AG09309 (cell line): ENCODE measurements at places on chromosomes 6 and 20.

- no peak for DNase-seq
These were observed 10.3 kb upstream of the CAPN11 start for GRCh38 chr6:44148306-44148705.

- DNase-seq, result no peak
These were observed 95.2 kb upstream of the CST7 start for GRCh38 chr20:24853916-24854315.

- DNase-seq, result no peak
These were observed 194.4 kb downstream of the TMEM200A start for GRCh38 chr6:130560231-130560630.

- DNase-seq, result no peak
These were observed 68.8 kb downstream of the UTRN start for GRCh38 chr6:144353871-144354314.

- no peak for DNase-seq
These were observed 108.7 kb downstream of the CARMIL1 start for GRCh38 chr6:25387911-25388310.

DNA sequence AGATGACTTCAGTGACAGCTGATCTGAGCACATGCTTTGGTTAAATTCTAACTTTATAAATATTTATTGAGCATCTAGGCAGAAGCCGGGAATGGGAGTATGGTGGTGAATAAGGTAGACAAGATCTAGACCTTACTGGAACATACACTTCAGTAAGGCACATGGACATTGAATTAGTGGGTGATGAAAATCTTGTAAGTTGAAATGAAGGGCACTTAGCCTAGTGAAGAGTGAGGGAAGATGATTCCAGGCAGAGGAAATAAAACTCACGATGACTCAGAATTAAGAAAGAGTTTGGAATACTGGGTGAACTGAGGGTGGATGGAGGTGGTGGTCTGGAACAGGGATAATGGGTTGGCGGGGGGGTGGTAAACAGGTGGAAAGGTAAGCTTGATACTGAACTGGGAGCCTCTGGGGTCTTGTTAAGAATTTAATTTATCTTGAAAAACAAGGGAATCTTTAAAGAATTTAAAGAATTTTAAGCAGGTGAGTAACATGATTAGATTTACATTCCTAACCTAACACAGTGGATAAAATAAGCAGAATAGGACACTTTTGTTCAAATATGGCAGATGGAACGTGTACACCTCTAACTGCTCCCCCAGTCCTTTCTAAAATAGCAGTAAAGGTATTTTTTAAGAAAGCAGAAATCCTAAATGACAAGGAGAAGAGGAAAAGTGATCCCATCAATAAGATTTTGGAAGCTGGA is 75.2 kb upstream of the ARHGAP18 start:
- DNase-seq, result peak; percentile 8

DNA sequence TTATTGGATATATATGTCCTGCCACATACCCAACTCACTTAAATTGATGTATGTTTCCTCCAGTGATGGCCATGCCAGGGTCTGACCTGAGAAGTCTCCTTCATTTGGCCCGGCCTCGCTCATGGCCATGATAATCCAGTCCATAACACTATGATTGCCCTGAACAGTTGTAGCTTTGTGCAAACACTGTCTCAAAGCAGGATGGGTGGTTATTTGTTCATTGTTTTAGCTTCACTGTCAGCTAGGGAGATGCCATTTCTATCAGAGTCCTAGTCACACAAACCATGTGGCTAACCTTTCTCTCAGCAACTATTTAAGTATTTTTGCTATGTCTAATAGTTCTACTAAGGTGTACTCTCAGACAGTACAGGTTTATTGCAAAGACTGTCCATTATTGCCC is 47.6 kb upstream of the ZNF337 start:
- DNase-seq, result no peak

GRCh38 chr20:62740286-62741141 is 31.9 kb downstream of the NTSR1 start:
- DNase-seq, result peak; percentile 59

DNA sequence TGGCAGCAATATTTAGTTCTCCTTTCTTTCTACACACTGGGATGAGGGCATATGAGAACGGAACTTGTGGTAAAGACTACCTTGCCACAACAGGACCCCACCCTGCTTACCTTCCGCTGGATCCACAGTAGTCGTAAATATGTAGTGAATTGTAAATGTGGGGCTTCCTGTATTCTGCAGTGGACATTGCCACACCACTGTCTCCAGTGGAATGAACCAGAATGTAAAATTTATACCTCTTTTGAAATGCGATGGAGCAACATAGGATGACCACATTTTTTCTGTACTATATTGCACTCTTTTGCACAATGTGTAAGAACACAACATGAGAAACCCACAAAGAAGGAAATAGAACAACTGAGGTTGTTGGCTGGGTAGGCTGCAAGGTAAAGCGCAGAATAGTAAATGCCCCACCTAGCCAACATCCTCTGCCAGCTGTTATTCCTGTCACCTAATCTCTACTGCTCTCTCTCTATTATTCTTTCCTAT is 16.1 kb upstream of the RIPOR2 start:
- DNase-seq, result no peak

GRCh38 chr20:17936286-17936760 is 32.3 kb downstream of the SNX5 start:
- DNase-seq, result no peak

- no peak for DNase-seq
These were observed 479.4 kb upstream of the SLC35B3 start for GRCh38 chr6:8914700-8915099.

- no peak for DNase-seq
These were observed 94.8 kb downstream of the MBOAT1 start for GRCh38 chr6:20117474-20117873.

GRCh38 chr20:36218380-36219064 is 17.8 kb upstream of the AAR2 start:
- DNase-seq, result no peak

DNA sequence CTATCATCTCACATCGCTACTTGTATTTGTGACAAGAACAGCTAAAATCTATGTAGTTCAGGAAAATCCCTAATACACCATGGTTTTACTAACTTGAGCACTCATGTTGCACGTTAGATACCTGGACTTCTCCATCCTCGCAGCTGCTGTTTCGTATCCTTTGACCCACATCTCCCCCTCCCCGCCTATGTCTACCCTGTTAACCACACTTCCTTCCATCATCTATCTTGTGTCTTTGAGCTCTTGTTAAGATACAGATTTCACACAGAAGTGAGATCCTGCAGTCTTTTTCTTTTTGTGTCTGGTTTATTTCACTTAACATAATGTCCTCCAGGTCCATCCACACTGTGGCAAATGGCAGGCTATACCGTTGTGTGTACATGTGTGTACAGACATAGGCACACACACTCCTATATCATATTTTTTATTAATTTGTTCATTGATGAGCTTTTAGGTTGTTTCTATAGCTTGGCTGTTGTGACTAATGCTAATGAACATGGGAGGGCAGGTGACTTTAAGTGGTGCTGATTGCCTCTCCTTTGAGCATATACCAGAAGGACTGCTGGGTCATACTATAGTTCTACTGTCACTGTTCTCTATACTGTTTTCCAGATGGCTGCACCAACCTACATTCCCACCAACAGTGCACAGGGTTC is 117.8 kb downstream of the WDR27 start:
- DNase-seq, result no peak

DNA sequence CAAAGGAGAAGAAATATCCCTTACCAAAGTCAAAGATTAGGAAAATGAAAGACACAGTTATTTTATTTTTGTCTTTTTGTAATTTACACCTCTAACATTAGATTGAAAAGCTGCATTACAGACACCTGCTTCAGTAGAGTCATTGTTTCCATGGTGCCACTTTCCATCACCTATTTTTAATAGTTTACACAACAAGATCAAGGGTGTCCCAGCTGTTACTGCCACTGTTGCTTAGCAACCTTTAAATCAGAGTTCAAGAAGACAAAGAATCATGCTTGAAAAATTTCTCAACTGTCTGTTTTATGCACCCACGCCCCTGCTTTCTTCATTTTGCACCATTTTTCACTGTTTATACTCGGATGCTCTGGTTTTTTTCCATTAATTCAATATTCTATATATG is 668.2 kb upstream of the GJE1 start:
- no peak for DNase-seq

GRCh38 chr20:50041246-50041873 is 58.6 kb downstream of the SNAI1 start:
- DNase-seq, result no peak

DNA sequence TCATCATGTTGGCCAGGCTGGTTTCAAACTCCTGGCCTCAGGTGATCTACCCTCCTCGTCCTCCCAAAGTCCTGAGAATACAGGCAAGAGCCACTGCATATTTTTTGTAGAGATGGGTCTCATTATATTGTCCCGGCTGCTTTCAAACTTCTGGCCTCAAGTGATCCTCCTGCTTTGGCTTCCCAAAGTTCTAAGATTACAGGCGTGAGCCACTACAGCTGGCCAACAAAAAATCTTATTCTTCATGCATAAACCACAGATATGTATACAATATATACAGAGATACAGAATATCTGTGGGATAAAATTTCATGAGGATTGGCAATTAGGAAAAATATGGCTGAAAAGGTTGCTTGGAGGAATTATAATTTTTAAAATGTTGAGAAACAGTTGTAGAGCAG is 49.9 kb downstream of the SLC35A1 start:
- DNase-seq, result no peak

GRCh38 chr20:35556871-35557270 is 15.0 kb downstream of the ERGIC3 start:
- DNase-seq, result no peak

GRCh38 chr20:23697947-23698346 is 9.1 kb upstream of the CST4 start:
- DNase-seq, result no peak

GRCh38 chr6:108165714-108166663 is at the start of gene NR2E1:
NR2E1 (plus strand) TSS chr6:108166022; CDS start chr6:108166766, 744 bp downstream.
- DNase-seq, result no peak

DNA sequence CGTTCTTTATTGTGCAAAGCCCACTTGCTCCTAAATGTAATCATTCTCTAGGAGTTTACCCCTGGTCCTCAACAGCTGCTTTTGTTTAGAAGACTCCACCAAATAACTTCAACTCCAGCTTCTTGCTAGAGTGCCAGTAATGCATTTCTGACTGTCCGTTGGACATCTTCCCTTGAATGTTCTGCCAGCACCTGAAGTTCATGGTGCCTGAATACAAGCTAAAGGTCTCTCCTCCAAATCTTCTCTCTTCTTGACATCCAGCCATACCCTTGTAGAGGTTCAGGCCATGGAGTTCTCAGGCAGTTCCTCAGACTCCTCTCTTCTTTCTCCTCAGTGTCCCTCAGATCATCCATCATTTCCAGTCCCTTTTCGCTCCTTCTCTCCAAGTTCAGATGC is 21.7 kb downstream of the PHACTR2 start:
- no peak for DNase-seq

DNA sequence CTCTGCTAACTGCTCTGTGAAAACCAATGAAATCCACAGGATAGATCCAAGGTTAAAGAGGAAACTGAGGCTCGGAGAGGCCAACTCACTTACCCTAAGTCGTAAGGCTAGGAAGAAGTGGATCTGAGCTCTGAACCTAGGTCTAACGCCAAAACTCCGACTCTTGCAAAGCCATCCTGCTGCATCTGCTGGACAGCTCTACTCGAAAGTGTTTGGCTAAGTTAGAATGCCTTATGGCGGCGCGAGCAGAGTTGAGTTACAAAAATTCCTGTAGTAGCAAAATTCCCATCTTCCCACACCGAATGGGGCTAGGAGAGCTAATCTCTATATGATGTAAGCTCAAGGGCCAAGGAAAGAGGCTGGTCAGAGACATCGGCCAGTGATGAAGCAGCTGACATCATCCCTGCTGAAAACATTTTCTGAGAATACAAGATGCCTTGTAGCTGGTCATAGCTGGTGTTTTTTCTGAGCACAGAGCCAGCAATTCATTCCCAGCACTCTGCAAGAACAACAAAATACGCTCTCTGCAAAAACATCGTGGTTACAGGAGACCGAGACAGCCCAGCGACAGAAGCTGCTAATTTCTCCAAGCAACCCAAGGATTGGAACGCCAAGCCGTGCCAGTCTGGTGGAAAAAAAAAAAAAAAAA is 1.8 kb downstream of the SPATA2 start:
- DNase-seq, result no peak

GRCh38 chr6:158220786-158221442 is 52.8 kb downstream of the GTF2H5 start:
- no peak for DNase-seq
